Right forelimb (tissue), 1 donor: ENCODE measurements at places on chromosomes 7 and 10.

DNA sequence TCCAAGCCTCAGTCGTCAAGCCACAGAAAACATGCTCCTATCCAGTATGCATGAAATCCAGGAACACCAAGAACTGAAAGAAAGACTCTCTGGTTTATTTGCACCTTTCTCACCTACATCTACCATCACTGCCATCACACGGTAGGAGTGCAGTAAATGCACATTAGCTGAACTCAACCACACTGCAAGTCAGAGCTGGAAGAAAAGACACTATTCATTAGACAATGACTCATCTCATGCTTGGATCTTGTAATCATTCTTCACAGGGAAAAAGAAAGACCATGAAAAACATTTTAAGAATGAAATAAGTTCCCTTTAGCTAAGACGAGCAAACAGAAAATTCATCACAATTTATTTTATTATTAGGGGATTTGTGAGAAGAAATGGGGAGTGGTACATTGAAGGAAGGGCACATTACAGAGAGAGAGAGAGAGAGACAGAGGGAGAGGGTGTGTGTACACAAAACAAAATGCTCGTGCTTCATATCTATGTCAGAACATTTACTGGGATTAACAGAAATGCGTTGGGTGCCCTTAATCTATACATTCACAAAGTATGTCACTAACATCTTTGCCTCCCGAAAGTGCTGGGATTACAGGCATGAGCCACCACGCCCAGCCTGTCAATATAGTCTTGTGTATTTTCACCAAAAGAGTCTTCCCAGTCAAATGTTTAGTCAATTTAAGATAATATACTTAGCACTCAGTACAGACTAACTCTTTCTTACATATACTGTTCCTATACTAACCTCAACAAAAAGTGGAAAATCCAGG is 324.9 kb downstream of the PARD3 start:
- DNase-seq, result no peak

GRCh38 chr7:102883098-102883860 is 29.5 kb upstream of the LRRC17 start:
- no peak for DNase-seq

DNA sequence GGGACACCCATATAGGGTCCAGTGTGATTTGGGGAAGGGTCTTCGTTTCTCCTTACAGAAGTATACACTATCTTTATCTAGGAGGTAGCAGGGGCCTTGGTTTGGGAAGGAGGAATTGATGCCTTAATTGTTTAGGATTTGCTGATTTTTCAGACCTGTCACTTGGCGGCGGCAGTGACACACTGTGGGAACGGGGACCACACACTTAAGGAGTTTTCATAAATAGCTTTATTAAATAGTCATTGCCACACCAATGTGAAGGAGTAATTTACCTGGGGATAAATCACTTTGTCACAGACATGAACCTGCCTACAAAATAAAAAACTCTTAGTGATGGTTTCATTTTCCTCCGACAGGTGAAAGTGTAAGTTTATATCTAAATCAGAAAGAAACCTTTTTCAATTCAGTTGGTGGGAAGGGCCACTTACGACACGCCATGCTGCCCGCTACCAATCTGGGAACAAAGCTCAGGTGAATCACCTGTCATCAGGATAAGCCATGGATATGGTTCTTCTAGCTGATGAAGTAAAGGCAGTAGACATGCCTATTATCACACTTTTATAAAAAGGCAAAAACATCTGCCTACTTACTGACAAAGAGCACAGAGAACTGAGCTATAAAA is 12.3 kb upstream of the ENO4 start:
- DNase-seq, result no peak

DNA sequence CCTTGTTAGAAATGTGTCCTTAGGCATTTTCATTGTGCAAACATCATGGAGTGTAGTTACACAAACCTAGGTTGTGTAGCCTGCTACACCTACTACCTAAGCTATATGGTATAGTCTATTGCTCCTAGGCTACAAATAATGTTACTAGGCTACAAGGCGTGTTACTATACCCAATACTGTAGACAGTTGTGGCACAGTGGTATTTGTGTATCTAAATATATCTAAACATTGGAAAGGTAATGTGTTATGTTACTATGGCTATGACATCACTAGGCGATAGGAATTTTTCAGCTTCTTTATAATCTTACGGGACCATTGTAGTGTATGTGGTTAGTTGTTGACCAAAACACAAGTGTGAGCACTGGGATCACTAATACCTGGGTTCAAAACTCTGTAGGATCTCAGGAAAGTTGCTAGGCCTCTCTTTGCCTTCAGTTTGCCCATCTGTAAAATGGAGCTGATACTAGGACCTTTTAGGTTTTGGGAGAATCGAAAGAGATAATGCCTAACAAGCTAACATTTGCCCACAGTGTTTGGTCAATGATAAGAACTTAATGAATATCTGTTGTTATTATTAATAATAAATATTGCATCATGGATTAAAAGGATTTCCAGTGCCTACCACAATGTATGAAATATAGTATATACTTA is 2.7 kb downstream of the BICC1 start:
- DNase-seq, result no peak

DNA sequence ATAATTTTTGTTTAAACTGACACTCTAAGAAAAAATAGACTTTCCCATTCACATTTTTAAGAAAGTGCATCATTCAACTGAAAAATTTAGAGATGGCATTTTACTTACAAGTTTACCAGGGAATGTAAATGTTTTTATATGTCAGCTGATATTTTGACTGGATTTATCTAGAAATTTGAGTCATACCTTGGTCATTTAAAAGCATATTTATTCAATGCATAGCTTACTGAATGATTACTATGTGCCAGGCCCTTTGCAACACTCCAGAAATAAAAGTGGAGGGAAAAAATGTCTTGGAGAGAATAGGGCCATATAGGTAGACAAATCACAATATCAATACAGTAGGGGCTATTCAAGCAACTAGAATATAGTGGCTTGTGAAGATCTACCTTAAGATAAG is 98.4 kb upstream of the FAM3C start:
- DNase-seq, result no peak

DNA sequence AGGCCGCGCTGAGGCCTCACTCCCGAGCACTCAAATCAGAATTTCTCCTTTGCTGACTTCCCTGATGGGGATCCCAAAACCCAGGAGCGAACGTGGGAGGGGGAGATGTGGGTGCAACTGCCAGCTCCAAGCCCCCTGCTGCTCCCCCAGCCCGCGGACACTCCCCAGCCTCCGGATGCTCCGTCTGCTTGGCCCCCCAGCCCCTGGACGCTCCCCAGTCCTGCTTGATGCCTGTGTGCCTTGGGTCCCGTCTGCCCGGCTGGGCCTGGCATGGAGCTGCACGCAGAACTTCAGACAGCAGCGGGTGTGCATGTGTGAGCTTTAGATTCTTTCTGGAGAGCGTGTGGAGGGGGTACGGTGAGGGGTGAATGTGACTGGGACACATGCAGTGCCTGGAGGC is 4.7 kb upstream of the SHH start:
- no peak for DNase-seq

GRCh38 chr7:116271963-116272886 is 61.9 kb downstream of the TES start:
- peak; percentile 58 for DNase-seq

DNA sequence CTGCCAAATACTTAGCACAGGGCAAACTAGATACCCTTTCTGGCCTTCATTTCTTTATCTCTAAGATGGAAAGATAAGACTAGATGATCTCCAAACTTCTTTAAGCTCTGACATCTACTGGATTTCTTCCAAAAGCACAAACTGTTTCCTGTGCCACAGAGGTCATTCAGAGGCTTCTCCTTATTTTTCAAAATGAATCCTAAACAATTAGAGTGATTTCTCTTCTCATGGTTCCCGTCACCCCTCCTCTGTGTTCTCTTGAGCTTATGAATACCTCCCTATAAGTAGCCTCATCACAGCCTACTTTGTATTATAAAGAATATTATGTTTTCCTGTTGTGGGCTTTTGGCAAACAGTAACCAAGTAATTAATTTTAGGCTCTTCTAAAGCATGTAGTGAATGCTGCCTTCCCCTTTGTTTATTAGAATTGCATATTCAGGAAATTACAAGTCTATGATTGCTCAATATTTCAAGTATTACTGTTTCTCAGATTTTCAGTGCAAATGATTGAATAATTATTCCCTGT is 179.5 kb downstream of the REEP3 start:
- DNase-seq, result no peak

GRCh38 chr10:60964257-60965235 is 20.6 kb upstream of the RHOBTB1 start:
- DNase-seq, result peak; percentile 65

DNA sequence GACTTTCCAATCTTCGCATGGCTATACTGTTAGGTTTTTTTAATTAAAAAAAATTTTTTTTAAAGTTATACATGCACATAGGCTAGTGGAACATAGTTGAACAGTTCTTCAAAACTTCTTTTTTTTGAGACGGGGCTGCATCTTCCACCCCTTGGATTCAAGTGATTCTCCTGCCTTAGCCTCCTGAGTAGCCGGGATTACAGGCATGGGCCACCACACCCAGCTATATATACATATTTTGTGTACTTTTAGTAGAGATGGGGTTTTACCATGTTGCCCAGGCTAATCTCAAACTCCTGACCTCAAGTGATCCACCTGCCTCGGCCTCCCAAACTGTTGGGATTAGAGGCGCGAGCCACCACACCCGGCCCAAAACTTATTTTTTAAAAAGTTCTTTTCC is 17.3 kb downstream of the ZNF777 start:
- DNase-seq, result no peak
